GM18507 (cell line): ENCODE measurements at places on chromosomes 11 and 22.
A peak's percentile ranks its signal among the peaks of the same experiment; 100 is the strongest.

DNA sequence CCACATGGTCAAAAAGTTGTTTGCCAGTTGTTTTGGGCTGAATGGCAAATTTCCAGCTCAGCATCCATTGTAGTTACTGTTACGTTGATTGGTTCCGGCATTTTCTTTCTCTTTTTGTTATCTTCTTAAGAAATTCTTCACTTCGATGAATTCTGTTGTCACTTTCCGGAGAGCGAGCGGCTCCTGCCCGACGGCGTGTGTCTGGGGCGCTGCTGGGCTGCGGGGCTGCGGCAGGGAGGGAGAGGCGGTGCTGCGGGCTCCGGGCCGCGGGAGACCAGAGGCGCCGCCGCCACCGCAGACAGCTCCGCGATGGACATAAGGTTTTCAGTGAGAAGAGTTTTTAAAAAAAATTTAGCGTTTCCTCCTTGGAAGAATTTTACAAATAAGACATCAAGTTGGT, 117.4 kb downstream of the RRM1 start:
- no peak for DNase-seq

DNA sequence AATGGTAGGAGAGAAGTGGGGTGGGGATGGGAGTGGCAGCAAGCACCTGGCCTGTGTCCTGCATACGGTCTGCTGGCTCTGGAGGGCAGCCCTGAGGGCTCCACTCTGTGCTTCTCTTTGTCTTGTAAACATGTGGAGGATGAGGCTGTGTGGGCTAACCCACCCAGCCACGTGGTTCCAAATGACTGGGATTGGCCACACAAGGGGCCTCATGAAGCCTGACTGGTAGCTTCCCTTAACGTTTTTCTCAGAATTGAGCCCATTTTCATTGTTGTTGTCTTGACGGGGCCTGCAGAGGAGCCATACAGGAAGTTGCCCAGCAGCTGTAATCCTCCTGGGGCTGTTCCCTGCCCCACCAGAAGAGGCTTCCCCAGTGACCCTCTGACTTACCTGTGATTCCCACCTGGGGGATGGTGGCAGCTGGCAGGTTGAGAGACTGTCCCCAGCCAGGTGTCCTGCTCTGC, 18.0 kb downstream of the DERL3 start:
- DNase-seq, result no peak

- DNase-seq, result no peak
Measured at GRCh38 chr22:50739894-50740293, 1.9 kb downstream of the ACR start.

DNA sequence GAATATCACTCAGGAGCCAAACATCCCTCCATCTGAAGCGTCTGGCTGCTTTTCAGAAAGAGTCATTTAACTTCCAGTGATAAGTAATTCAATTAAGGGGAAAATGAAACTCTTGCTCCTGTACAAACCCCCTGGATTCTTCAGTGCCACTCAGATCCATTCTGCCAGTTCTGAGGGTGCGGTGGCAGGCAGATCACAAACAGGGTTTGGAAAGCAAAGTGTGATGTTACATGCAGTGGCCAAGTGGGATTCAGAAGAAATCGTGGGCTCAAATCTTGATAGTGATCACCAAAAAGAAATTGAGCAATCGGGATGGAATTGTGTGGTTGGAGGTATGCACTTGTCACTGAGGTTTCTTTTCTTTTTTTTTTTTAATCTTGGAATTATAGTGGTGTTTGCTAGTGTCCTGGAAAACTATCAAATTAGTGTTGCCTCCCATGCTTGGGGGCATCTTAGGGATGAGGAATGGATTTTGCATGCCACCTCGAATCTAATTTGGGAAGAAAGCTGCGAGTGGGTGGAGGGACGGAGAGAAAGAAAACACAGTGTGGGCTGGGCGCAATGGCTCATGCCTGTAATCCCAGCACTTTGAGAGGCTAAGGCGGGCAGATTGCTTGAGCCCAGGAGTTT, 22.5 kb upstream of the RTL6 start:
- DNase-seq, result no peak

DNA sequence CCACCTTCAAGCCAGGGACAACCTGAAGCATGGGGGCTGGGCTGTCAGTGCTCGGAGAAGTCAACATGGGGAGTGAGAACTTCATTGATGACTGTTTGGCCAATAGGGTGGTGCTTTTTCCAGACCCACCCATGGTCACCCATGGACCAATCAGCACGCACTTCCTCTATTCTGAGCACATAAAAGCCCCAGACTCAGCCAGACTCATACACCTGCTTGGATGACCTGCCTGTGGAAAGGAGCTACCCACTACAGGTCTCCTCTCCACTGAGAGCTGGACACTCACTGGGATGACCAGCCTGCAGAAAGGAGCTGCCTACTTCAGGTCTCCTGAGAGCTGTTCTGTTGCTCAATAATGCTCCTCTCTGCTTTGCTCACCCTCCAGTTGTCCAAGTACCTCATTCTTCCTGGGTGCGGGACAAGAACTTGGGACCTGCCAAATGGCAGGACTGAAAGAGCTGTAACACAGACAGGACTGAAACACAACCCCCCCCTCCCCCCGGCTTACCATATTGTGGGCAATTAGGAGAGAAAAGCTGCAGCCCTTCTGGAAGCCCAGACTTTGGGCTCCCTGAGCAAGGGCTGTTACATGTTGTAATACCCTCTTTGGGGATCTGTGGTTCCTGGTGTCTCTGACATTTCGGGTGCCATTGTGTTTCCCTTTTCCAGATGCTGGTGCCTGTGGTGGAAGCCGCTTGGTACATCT, 44.4 kb upstream of the WNT11 start:
- DNase-seq, result no peak

DNA sequence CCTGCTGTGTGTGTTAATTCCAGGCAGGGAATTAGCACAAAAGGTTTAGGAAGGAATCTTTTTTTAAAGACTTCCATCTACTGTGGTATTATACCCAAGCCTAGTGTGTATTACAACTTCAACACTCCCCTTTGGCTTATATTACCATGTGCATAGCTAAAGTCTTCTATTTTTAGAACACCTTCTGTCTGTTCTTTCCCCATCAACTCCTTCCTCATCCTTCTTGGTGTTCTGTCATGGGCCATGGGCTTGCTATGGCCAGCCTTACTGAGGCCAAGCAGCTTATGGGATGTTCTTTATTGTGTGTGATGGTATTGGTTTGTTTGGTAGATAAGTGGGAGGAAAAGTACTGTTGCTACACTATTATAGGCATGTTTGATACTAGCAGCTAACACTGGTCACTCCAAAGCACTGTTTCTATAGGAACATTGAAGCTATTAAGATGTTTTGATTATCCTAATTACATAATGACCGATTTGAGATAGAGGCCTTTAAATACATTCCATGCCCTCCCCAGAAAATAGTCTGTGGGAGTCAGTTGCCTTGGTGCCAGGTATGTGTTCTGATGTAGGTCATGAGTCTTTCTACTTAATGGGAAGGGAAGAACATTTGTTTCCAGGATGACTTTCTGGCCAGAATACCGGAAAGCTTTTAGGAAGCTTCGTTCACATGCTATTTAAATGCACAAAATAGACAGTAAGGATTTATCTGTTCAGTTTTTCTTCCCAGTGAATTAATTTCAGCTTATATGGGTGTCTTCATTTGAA, 16.5 kb downstream of the MCAM start:
- no peak for DNase-seq

DNA sequence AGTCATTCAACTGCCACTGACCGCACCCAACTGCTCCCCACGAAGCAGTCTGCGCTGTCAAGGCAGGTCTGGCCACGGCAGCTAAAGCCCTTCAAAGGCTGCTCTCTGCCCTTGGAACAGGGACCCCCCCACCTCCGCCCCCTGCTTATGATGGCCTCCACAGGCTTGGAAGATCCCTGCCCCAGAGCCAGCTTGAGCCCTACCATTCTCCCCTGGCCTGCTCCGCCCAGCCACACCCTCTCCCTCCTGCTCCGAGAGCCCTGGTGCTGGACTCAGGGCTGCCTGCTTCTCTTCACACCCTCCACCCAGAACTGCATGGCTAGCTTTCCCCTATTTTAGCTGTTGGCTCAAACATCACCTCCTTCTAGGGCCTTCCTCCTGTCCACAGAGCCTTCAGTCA, 19.0 kb downstream of the ZMAT5 start:
- DNase-seq, result no peak

DNA sequence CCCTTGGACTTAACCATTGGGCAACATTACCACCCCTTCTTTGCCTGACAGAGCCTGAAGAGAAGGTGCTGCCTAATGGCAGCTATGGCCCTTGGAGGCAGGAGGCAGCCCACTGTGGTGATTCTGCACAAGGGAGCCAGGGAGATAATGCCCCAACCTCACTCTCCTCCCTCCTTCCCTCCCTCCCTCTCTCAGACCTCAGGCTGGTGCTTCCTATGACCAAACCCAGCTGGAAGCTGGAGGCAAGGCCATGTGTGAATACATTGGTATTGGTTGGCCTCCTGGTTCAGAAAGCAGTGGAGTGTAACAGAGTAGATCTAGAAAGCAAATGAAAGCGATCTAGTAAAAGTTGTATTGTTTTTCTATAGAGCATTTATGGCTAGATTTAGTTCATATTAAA, 233.1 kb downstream of the CSNK2A3 start:
- no peak for DNase-seq

DNA sequence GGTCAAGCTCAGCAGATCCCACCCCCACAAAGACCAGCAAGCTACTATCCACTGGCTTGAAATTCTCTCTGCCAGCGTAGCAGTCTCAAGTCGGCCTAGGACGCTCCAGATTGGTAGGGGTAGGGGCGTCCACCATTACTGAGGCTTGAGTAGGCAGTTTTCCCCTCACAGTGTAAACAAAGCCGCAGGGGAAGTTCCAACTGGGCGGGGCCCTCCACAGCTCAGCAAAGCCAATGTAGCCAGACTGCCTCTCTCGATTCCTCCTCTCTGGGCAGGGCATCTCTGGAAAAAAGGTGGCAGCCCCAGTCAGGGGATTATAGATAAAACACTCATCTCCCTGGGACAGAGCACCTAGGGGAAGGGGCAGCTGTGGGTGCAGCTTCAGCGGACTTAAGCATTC, 1064.9 kb upstream of the TENM4 start:
- DNase-seq, result no peak

GRCh38 chr22:39174498-39175352, 22.2 kb upstream of the CBX7 start:
- DNase-seq, result no peak

DNA sequence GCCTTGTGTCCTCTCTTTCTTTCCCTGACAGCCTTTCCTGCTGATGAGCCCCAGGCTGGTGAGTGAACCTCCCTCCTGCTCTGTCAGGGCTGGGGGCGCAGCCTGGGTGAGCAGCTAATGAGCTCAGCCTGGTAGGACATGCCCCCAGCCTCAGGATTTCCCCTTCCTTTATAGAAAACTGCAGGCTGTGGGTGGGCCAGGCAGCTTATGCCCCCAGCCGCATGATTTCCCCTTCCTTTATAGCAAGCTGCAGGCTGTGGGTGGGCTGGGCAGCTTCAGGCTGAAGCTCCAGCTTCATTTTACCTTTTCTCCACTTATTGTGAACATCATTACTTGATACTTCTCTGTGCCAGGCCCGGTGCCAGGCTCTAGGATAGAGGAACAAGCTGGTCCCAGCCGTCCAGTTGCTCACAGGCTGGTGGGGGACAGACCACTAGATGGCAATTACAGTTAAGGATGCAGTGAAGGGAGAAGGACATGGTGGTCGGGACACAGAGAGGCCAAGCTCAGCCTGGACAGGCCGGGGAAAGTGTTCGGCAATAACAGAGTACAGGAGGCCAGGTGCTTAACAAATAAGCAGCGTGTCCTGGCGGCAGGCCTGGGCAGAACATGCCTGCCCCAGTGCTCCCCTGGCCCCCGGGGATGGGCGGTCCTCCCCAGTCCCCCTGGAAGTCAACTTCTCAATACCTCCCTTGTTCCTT, 5.3 kb downstream of the LGALS12 start:
- no peak for DNase-seq

DNA sequence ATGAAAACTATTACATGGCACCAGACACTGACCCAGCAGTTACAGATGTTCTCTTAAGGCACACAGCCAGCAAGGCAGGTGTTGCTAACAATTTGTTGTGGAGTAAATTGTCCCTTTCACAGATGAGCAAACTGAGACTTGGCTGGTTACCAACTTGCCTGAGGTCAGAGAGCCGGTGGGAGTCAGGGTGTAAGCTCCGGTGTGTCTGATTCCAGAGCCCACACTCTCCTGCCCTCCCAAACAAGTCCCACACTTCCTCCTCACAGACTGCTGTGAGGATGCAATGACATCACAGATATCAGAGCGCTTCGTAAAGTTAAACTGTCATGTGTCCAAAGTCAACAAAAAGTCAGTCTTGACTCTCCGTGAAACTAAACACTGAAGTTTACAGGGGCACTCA, 12.5 kb downstream of the GDPD5 start:
- no peak for DNase-seq

DNA sequence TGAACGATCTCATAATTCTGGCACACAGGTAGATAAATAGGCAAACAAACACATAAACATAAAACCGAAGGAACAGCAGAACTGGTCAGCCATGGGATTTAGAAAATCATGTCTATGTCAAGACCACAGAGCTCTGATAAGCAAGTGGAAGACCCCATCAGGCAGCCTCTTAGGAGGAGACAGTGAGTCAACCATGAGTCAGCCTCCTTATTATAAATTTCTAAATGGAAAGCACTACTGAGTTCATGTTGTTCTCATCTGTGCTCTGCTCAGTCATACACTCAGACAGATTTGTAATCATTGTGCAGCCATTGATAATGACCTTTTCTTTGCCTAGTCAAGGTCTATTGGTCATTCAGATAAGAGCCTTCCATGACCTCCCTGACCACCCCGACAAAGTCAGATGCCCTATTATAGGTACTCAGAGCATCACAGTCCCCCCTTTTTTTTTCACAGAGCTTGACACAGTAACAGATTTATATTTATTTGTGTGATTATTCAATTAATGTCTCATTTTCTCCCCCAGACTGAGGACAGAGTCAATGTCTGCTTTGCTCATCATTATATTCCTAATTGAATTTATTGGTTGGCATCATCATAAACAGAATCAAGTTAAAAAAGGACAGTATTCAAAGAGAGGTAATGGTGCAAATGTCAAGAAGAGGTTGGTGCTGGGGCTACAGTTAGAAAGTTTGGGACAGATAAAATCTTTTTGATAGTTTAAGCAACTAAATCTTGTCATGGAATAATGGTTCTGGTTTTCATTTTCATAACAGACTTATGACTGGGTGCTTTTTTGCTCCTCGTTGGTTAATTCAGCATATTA, 579.7 kb upstream of the CCDC90B start:
- no peak for DNase-seq

GRCh38 chr22:24525416-24526037, 29.4 kb downstream of the GUCD1 start:
- DNase-seq, result peak; percentile 68

- no peak for DNase-seq
Measured at GRCh38 chr11:73983741-73984538, 1.3 kb upstream of the UCP2 start.

DNA sequence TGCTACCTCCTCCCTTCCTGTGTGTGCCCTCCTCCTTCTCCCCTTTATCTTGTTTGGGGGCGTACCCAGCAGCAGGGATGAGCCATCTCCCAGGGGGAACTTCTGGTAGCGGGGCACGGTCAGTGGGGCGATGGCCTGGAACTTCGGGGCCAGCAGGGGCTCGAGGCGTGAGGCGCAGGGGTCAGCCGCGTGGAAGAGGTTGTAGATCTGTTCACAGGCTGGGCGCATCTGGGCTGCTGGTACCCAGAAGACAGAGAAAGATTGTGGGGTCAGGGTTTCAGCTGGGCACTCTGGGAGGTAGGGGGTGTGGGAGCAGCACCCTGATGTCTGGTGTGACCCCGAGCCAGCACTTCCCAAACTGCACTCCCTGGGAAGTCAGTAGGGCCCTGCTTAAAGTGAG, 9.1 kb downstream of the PITPNM1 start:
- DNase-seq, result no peak
